ENCODE measurements at places on chromosomes 7 and 10. TPM values are rescaled to one million over a fixed set of nuclear protein-coding genes. Genes with fewer than 3 reads are reported as not detected.

ZNF467 gene
- 3.3 TPM for total RNA-seq

C10orf62 gene
- not detected for total RNA-seq

PDK4 gene
- total RNA-seq = 130 TPM

ATOH7 gene
- total RNA-seq = 0.54 TPM

TRIM73 gene
- total RNA-seq = 12.1 TPM

OR2A12 gene
- total RNA-seq = not detected

GPRIN2 gene
- 39.9 TPM for total RNA-seq

DNA sequence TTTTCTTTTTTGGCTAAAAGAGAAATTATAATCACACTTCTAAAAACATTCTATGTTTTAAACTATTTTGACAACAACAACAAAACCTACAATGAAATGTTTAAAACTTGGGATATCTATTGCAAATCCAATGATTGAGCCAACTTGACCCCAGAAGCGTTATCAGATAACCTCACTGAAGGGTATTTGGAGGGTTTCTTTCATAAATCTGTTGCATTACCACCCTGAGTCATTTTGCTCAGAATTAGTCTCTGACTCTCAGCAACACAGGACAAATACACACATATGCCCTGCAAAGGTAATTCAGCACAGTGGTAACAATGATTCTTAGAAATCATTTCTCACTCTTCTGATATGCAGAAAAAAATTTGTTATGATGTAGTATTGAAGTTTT lies 2.3 kb upstream of the COL1A2 start:
- H3K27ac ChIP-seq = no peak overlapping the region
- H3K27me3 ChIP-seq = no peaks in the 10 kb centered on the region
- no peak for DNase-seq
- no peak overlapping the region for H3K4me3 ChIP-seq

DNA sequence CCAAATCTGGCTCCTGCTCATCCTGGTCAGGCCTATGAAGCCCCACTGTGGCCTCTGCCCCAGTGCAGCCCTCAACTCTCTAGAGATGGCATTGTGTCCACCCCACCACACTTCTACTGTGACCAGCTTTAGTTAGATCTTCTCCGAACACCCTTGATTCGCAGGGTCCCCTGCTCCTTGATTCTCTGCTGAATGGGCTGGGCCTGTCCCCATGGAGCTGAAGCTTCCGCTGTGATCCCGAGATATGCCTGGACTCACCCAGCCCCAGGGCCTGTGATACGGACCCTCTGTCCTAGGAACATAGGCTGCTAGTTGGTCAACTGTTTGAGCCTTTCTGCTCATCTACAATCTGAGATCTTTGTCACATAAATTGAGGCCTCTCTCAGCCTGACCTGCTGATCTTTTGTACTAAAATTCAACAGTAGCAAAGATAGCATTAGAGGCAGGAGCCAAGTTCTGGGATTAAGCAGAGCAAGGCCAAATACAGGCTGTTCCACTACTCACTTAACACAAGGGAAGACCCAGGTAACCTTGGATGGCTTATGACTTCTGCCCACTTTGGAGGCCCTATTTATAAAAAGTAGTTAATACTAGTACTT lies 6.5 kb upstream of the PPIF start:
- H3K4me3 ChIP-seq = no peak overlapping the region
- no peak for DNase-seq
- no peaks in the 10 kb centered on the region for H3K4me1 ChIP-seq
- no peaks in the 10 kb centered on the region for H3K36me3 ChIP-seq
- H3K27me3 ChIP-seq = no peaks in the 10 kb centered on the region

GRCh38 chr7:157876469-157877285 lies 539.9 kb downstream of the DNAJB6 start:
- no peak for DNase-seq
- H3K4me3 ChIP-seq = no peak overlapping the region
- no peaks in the 10 kb centered on the region for H3K36me3 ChIP-seq
- no peaks in the 10 kb centered on the region for H3K4me1 ChIP-seq
- H3K27me3 ChIP-seq = no peaks in the 10 kb centered on the region

DNA sequence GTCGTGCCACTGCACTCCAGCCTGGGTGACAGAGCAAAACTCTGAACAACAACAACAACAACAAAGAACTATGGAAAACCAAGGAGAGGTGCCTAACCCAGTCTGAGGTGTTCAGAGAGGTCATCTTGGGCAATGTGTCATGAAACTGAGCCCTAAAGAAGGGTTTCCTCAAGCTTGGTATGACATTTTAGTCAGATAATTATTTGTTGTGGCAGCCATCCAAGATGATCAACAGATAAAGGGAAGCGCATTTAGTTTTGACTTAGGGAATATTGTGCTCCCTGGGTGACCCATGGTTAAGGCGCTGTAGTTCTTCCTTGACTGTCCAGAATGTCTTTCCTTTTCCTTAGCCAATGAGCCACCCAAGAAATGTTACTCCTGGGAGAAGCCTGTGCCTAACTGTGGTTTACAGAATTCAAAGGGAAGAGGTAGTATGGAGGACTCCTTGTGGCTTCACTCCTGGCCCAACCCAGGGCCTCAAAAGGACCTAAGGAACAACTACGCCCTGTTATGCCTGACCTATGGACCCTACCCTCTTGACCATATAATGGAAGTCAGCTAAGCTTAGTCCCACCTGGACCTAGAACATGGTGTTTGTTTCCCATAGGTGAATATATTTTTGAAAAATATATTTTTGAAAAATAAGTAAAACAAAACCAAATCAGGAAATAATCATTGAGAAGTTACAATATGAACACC lies 42.4 kb downstream of the TPST1 start:
- H3K4me3 ChIP-seq = no peak overlapping the region
- no peak for DNase-seq
- H3K36me3 ChIP-seq = no peaks in the 10 kb centered on the region
- no peaks in the 10 kb centered on the region for H3K4me1 ChIP-seq
- no peaks in the 10 kb centered on the region for H3K27me3 ChIP-seq

- peaks cover 56% of the 10 kb centered on the region for H3K36me3 ChIP-seq
- no peaks in the 10 kb centered on the region for H3K27me3 ChIP-seq
- no peak overlapping the region for H3K4me3 ChIP-seq
- no peak for DNase-seq
Measured at GRCh38 chr7:158765020-158765419, 60.4 kb upstream of the NCAPG2 start.

- H3K27me3 ChIP-seq = no peaks in the 10 kb centered on the region
- no peak for DNase-seq
- peak overlapping the region; percentile 95 for H3K27ac ChIP-seq
- no peaks in the 10 kb centered on the region for H3K36me3 ChIP-seq
- peak overlapping the region; percentile 75 for H3K4me3 ChIP-seq
Measured at GRCh38 chr10:112948196-112948595, 1.9 kb upstream of the TCF7L2 start.

GRCh38 chr10:112775892-112776674 lies 174.0 kb upstream of the TCF7L2 start:
- H3K27ac ChIP-seq = no peak overlapping the region
- peaks cover 3% of the 10 kb centered on the region for H3K4me1 ChIP-seq
- no peaks in the 10 kb centered on the region for H3K27me3 ChIP-seq

DNA sequence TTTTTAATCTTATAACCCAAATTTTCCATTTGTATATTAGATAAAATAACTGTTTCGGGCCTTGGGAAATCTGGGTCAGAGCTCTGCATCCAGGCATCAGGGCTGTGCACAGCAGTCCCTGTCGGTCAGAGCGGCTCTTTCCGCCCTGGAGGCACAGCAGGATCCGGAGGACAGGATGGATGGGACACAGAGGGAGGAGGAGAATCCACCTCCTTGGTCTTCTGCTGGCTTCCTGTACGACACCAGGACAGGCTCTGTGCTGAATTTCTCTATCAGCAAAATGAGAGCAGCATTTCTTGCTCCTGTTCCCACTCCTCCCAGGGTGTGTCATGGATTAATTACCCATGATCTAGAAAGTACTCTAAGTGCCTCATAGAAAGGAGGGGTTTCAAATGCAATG lies 254.9 kb downstream of the SKAP2 start:
- no peaks in the 10 kb centered on the region for H3K4me1 ChIP-seq
- no peaks in the 10 kb centered on the region for H3K27me3 ChIP-seq
- DNase-seq = no peak
- no peak overlapping the region for H3K27ac ChIP-seq

GRCh38 chr7:105775580-105775979 lies 100.8 kb downstream of the ATXN7L1 start:
- H3K27ac ChIP-seq = no peak overlapping the region
- H3K36me3 ChIP-seq = no peaks in the 10 kb centered on the region
- no peaks in the 10 kb centered on the region for H3K4me1 ChIP-seq

- no peaks in the 10 kb centered on the region for H3K36me3 ChIP-seq
- H3K27ac ChIP-seq = no peak overlapping the region
- H3K4me1 ChIP-seq = no peaks in the 10 kb centered on the region
- no peaks in the 10 kb centered on the region for H3K27me3 ChIP-seq
- H3K4me3 ChIP-seq = no peak overlapping the region
Measured at GRCh38 chr7:102004848-102005247, 187.4 kb downstream of the CUX1 start.

DNA sequence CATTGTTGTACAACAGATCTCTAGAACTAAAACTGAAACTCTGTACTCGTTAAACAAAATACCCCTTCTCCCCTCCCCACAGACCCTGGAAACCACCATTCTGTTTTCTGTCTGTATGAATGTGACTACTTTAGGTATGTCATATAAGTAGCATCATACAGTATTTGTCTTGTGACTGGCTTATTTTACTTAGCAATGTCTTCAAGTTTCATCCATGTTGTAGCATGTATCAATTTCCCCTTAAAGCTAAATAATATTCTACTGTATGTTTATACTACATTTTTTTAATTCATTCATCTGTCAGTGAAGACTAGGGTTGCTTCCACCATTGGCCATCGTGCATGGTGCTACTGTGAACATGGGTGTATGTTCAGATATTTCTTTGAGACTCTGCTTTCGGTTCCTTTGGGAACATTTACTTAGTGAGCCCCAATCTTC lies 71.2 kb upstream of the RPA3 start:
- no peak overlapping the region for H3K27ac ChIP-seq
- H3K4me1 ChIP-seq = no peaks in the 10 kb centered on the region
- DNase-seq = no peak
- H3K27me3 ChIP-seq = no peaks in the 10 kb centered on the region
- no peaks in the 10 kb centered on the region for H3K36me3 ChIP-seq

GRCh38 chr10:21517134-21518031 lies 8.1 kb downstream of the SKIDA1 start:
- no peak for DNase-seq
- H3K27me3 ChIP-seq = no peaks in the 10 kb centered on the region
- H3K4me3 ChIP-seq = peak overlapping the region; percentile 52
- no peaks in the 10 kb centered on the region for H3K36me3 ChIP-seq
- no peak overlapping the region for H3K27ac ChIP-seq
- H3K4me1 ChIP-seq = peaks cover 17% of the 10 kb centered on the region

DNA sequence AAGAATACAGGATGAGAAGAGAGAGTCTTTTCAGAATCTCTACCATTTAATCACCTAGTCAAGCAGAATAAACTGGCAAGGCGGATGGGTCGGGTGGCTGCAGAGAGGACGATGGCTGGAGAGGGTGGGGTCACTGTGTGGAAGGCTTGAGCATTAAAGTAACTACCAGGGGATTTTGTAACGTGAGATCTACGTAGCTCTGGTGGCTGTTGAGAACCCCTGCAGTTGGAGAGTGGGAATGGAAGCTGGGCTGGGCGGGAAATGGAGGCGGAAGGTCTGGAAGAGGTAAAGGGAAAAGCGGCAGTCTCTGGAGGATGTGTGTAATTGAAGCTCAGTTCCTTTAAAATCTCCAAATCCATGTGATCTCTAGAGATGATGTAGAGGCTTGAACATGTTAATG lies 135.0 kb downstream of the GATA3 start:
- no peak overlapping the region for H3K4me3 ChIP-seq
- H3K4me1 ChIP-seq = no peaks in the 10 kb centered on the region
- DNase-seq = no peak
- no peak overlapping the region for H3K27ac ChIP-seq
- H3K27me3 ChIP-seq = no peaks in the 10 kb centered on the region

DNA sequence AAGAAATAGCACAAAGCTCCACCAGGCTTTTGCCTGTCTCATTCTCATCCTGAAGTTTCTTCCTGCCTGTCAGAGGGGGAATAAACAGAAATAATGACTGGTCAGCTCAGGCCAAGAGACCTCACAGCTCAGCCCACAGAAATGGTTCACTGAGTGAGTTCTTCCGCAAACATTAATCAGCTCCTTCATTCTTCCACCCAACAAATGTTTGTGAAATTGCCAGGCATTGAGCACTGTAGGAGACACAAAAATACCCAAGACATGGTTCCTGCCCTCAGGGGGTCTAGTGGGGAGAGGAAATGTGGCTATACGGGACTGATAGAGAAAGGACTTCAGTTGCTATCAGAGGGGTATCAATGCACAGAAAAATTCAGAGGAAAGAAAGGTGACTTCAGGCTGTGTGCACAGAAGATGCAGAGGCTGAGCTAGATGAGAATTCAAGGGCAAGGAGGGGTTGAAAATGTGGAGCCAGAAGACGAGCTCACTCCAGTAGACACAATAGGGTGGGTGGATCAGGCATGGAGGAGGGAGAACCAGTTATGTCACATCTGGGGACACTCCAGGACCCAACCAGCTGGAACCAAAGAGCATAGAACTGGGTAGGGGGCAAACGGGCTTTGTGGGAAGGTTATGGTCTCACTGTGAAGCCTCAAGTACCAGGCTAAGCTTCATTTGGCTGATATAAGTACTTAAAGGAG lies 20.9 kb downstream of the MYOF start:
- H3K27me3 ChIP-seq = no peaks in the 10 kb centered on the region
- H3K4me3 ChIP-seq = no peak overlapping the region
- no peak for DNase-seq
- peaks cover 33% of the 10 kb centered on the region for H3K4me1 ChIP-seq

DNA sequence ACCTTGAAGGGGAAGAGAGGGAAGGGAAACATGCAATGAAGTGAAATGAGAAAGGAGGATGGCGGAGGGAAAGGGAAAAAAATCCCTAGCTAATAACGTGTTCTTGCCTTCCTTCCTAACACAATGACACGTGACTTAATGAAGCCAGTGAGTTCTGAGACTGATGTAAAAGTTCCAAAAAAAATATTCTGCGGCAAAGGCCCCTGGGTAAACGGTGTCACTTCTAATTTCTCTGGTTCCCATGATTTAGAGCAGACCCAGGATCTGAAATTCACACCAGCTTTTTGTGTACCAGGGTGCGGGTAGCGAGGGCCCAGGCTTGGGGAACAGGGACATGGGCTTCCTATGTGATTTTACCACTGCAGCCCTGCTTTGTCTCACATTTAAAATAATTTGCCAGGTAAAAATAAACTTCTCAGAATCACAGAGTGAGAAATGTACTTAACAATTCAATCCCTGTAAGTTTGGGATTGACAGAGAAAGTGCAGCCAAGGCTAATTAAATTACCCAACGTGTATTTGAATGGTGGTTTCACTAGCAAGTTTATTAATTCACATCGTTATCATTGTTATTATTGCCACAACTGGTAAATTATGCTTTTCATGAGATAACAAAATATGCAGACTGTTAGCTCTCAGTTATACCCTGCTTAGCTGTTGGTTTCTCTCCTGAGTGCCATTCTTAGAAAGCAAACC lies 182.4 kb downstream of the SEM1 start:
- no peak overlapping the region for H3K27ac ChIP-seq
- no peaks in the 10 kb centered on the region for H3K4me1 ChIP-seq
- no peaks in the 10 kb centered on the region for H3K27me3 ChIP-seq
- H3K4me3 ChIP-seq = no peak overlapping the region
- no peaks in the 10 kb centered on the region for H3K36me3 ChIP-seq

Data from Peyer's patch (tissue), 4 donors.